Hippocampal formation (tissue), 2 donors: ENCODE measurements at places on chromosomes 12 and 14.

- peak; percentile 81 for DNase-seq
These were observed 9.2 kb downstream of the DGKA start for GRCh38 chr12:55940065-55940732.

GRCh38 chr12:94831081-94831751 lies 172.3 kb downstream of the NDUFA12 start:
- DNase-seq, result no peak

DNA sequence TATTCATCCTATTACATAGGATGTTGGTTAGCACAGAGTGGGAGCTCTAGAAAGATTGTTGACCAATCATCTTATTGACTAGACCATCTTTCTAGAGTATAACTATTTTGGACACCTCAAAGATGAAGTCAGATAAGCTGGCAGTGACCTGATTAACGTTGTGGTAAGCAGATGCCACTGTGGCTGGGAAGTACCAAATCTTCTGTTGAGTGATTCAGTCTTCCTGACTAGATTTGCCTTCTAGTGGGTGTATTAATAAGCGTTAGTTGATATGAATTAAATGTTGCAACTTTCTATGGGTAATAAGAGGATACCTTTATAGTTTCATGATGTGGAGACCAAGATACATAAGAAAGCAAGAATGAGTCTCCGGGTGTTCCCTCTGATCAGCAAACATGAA lies 51.2 kb upstream of the HELB start:
- no peak for DNase-seq

DNA sequence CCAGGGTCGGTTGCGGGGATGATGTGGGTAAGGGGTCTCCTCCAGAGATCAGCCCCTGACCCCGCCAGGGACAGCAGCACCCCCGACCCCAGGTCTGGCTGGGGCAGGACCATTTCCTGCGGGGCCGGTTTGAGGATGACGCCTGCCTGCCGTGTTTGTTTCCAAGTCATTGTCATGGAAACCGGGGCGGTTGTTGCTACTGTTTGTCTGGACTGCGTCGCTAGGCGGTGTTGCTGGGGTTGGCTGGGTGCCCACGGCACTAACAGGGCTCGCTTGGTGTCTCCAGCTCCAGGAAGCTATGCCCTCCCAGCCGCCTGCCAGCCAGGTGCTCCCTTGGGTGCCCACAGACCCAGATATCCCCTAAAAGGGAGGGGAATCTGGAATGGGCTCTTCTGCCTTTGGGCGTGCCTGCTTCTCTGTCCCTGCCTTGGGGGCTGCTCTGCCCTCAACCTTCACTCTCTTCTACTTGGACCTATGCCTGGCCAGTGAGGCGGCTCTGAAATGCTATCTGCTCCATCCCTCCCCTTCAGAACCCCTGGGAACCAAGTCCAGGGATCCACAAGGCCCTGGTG lies 4.7 kb upstream of the CRIP1 start:
- DNase-seq, result peak; percentile 64

GRCh38 chr12:121610239-121611149 lies 15.8 kb upstream of the ORAI1 start:
- no peak for DNase-seq

- no peak for DNase-seq
These were observed 56.1 kb downstream of the LMNTD1 start for GRCh38 chr12:25497021-25497420.
